ENCODE measurements at places on chromosomes 1 and 21. TPM values are rescaled to one million over a fixed set of nuclear protein-coding genes. Genes with fewer than 3 reads are reported as not detected.
A peak's percentile ranks its signal among the peaks of the same experiment; 100 is the strongest.

The DNM3 gene
- 2.2 TPM for total RNA-seq

- H3K27me3 ChIP-seq, result no peaks in the 10 kb centered on the region
- H3K4me1 ChIP-seq, result no peaks in the 10 kb centered on the region
- DNase-seq, result no peak
- H3K27ac ChIP-seq, result no peak overlapping the region
Measured at GRCh38 chr1:107009281-107009680, 47.2 kb upstream of the PRMT6 start.

The RNU1-1 gene
- 1,691 TPM for total RNA-seq

DNA sequence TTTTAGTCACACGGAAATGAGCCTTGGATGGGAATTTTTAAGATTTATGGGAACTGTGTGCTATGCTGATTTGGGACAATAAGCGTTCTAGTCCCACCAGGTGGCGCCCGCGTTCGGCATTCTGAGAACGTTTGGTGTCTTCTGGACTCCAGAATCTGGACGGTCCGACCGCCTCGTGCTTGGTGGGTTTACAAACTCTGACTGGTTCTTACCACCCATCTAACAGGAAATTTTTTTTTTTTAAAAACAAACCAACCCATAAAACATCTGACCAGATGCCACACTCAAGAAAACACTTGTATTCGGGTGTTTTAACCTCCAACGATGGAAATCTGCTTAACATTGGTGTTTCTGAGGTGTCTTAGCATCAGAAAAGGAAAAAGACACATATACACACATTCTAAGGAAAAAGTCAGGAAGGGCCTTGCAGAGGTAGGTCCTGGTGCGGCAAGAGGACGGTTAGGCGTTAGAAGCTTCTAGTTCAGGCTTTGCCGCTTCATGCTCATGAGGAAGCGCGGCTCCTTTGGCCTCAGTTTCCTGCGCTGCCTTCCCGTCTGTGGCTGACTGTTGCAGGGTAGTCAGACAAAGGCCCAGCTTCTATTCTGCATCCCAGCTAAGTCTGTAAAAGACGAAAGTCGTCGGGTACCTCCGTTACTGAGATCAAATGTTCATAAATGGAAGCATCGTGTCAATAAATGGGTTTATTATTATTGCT is 814 bp upstream of the DYRK3 start:
- H3K27me3 ChIP-seq, result peaks cover 26% of the 10 kb centered on the region
- peaks cover 36% of the 10 kb centered on the region for H3K4me1 ChIP-seq
- peak overlapping the region; percentile 80 for H3K4me3 ChIP-seq
- H3K27ac ChIP-seq, result peak overlapping the region; percentile 80

Measured in activated CD4-positive, alpha-beta memory T cell treated with anti-CD3 and anti-CD28 coated beads, Interleukin-2, amount 10 ng/mL, durations not matched to agents 7 days and 5 days (primary cell).